ENCODE measurements at places on chromosomes 2 and 18. TPM values are rescaled to one million over a fixed set of nuclear protein-coding genes. Genes with fewer than 3 reads are reported as not detected.
A peak's percentile ranks its signal among the peaks of the same experiment; 100 is the strongest.

GRCh38 chr2:46388881-46389280, 90.5 kb upstream of the TMEM247 start:
- peak; percentile 51 for DNase-seq
- peak overlapping the region; percentile 71 for H3K27ac ChIP-seq
- H3K4me3 ChIP-seq: no peak overlapping the region
- no peaks in the 10 kb centered on the region for H3K27me3 ChIP-seq

The MOGAT1 gene
- total RNA-seq: 0.44 TPM

The FN1 gene
- total RNA-seq: 154 TPM

- no peaks in the 10 kb centered on the region for H3K4me1 ChIP-seq
- no peak for DNase-seq
- no peaks in the 10 kb centered on the region for H3K27me3 ChIP-seq
- no peak overlapping the region for H3K4me3 ChIP-seq
Measured at GRCh38 chr18:37864122-37864521, 298.5 kb upstream of the CELF4 start.

DNA sequence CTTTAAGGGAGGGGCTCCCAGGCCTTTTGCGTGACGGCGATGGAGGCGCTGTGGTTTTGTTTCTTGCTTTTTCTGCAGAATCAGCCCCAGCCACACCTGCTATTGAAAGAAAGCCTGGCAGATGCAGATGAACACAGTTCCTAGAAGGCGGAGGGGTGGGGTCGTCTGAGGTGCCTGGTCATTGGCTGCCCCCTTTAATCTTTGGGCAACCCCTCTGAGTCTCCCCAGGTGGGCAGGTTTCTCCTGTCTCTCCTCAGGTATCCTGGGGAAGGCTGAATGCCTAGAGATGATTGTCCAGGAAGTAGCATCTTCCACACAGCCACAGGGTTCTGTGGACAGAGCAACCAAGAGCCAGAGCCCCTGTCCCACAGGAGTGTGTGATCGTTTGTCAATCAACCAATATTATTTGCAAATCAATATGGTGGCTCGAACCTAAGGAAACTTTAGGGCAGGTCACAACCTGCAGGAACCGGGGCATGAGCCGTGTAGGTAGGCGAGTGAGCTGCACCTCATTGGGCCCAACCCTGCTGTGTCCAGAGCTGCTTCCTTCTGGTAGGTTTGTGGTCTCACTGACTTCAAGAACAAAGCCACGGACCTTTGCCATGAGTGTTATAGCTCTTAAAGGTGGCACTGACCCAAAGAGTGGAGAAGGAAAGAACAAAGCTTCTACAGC, 104.3 kb downstream of the NDUFA10 start:
- no peaks in the 10 kb centered on the region for H3K36me3 ChIP-seq
- peaks cover 13% of the 10 kb centered on the region for H3K4me1 ChIP-seq
- H3K4me3 ChIP-seq: no peak overlapping the region
- no peak for DNase-seq
- H3K27ac ChIP-seq: no peak overlapping the region
- H3K27me3 ChIP-seq: no peaks in the 10 kb centered on the region

GRCh38 chr2:176079831-176080539, 3.8 kb downstream of the EVX2 start:
- H3K27ac ChIP-seq: no peak overlapping the region
- H3K36me3 ChIP-seq: no peaks in the 10 kb centered on the region
- peaks cover 39% of the 10 kb centered on the region for H3K4me1 ChIP-seq
- H3K4me3 ChIP-seq: peak overlapping the region; percentile 50
- no peak for DNase-seq
- H3K27me3 ChIP-seq: peaks cover 100% of the 10 kb centered on the region

The METAP1D gene
- 6.7 TPM for total RNA-seq
